ENCODE measurements at places on chromosomes 7 and 10.

GRCh38 chr7:55026086-55026790, 7.4 kb downstream of the EGFR start:
- DNase-seq: no peak

- DNase-seq: no peak
Measured at GRCh38 chr7:84877943-84878570, 308.8 kb downstream of the SEMA3D start.

DNA sequence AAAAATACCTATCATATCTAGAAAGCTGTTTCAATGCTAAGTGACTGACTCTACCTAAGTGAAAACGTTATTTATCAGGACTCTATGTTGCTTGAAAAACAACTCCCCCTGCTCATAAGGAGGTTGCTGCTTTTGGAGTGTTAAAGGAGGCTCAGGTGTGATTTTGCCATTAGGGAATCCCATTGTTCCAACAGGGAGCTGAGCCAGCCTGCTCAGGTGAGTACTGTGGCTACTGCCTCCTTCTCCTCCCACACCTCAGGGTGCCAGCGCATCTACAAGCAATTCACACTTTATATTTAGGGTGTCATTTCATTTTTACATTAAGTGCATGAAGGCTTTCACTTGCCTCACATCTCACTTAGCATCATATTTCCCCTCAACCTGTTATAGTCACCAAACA, 84.7 kb downstream of the SEM1 start:
- DNase-seq: no peak

- no peak for DNase-seq
Measured at GRCh38 chr7:29975561-29975960, 14.0 kb downstream of the SCRN1 start.

DNA sequence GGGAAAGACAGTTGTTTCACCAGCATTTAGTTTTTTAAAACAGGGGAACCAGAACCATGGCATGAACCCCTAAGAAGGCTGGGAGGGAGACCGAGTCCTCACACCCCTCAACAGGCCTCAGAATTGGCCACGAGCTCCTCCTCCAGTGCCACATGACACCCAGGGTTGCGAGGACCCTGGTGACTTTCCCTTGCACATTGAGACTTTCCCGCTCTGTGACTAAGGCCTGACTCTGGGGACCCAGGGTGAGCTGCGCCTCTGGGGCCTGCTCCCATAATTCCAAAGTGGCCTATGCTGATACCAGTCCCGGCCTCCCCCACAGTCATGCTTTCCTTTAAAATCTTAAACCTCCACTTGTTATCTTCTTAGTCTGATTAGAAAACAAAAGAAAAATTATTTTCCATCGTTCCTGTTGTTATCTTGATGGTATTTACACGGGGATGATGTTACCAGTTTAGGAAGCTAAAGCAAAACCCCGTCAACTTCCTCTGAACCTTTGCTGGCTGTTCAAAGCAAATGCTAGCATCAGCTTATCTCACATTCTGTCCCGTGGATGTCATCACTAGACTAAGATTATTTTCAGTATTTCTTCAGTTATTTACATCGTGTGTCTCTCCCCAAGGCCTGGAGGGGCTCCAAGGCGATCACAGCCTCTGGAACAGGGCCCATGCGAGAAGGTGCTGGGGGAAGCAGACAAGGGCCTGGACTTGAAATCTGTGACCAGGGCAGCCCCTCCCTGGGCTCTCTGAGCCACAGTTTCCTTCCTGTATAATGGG, 42.1 kb downstream of the FAM53B start:
- DNase-seq: no peak

DNA sequence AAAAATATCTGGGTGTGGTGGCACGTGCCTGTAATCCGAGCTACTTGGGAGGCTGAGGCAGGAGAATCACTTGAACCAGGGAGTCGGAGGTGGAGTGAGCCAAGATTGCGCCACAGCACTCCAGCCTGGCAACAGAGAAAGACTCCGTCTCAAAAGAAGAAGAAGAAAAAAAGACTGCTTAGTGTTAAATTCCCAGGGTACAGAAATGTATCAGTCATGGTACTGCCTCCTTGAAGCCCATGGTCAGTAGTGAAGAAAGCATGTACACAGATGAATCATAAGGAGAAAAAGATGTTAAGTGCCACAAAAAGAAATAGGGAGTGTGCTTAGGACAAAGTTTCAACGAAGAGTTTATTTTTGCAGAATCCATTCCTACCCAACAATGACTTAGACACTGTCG, 62.5 kb upstream of the KMT2E start:
- no peak for DNase-seq

GRCh38 chr10:116185199-116185867, 87.7 kb downstream of the GFRA1 start:
- DNase-seq: no peak

- DNase-seq: no peak
Measured at GRCh38 chr7:25965405-25966123, 186.4 kb upstream of the NFE2L3 start.

DNA sequence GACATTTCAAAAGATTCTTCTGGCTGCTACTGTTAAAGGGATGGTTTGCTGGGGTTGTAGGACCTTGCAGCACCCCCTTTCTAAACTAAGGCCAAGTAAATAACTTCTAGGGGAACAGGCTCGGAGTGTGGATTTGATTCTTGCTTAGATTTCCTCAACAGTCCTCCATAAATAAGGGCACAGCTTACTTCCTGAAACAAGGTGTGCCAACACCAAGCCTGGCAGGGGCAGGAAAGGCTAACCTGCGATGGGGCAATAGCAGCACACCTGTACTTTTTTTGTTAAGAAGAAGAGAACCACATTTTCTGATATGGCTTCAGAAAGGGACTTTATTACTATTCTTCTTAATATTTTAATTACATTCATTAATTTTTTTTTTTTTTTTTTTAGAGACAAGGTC, 121.9 kb downstream of the RNF216 start:
- DNase-seq: no peak

- no peak for DNase-seq
Measured at GRCh38 chr10:72802763-72803505, 90.6 kb upstream of the OIT3 start.

DNA sequence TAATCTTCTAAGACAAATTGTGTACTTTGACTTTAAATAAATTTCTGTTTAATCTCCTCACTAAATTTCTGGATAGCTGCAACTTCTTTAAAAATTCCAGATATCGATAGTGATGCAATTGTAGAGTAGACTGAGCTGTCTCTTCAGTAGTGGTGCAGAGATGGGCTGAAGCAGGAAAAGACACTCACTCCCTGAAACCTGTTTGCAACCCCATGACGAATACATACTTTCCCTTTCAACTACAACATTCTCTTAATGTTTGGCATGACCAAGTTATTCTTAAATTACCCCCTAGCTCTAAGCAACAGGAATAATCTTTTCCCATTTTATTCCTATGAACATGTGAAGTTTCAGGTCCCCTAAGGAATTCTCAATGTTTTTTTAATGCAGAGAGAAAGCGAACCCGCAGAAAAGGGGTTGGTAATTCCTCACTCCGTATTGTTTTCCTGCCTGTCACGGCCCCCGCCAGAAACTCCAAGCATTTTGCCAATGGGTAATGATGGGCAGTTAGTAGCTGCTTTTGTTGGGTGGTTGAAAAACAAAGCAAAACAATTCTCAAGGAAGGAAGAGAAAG, 1.3 kb downstream of the THSD7A start:
- no peak for DNase-seq

DNA sequence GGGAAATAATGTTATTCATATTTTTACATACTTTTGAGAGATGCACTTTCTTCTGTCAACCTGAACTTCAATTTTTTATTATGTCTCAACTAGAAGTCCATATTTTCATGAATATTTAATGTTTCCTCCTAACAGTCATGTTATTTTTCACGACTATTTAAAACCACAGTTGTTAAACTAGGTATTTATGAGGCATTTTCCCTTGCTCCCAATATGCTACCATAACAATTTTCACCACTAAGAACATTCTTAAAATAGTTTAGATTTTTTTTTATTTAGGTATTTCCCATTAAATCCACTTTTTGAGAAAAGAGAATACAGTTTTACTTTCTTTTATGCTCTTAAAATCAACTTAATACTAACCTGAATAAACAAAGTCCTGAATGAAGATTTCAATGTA, 89.4 kb downstream of the JAZF1 start:
- DNase-seq: no peak

GRCh38 chr10:50622706-50623662, 772 bp downstream of the SGMS1 start:
- DNase-seq: peak; percentile 58

DNA sequence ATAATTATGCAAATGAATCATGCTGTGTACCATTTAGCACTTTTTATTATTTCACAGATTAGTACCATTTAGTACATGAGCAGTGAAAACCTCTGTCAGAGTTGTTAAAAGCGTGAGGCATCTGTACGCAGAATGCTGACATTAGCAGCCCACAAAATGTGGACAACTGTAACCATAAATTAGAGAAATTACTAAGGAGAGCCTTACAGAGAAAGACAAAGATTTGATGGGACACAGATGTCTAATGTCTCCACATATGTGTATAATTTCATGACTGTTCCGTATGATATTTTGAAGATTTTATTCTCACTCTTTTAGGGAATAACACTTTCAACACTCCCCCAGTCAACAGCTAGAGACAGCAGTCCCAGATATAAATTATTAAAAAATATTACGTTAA, 414.0 kb upstream of the ANKRD30A start:
- no peak for DNase-seq

GRCh38 chr10:99834410-99834809, 52.0 kb downstream of the ABCC2 start:
- no peak for DNase-seq

- no peak for DNase-seq
Measured at GRCh38 chr10:103617602-103618385, 124.3 kb downstream of the NEURL1 start.

DNA sequence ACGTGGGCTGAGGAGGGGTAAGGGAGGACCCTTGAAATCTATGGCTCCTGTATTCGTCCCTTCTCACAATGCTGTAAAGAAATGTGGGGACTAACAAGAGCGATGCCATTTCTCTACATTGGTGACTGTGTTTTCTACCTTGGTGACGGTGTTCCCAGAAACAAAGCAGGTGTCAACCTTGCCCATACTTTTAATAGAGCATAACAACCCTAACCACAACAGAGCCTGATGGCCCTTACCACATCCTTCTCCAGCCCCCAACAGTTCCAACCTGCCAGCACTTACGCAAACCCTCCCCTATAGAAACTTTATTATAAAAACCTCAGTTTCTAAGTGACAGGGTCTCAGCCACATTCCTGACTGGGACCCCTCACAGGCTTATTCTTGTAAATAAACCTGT, 28.2 kb upstream of the ADCYAP1R1 start:
- DNase-seq: no peak

DNA sequence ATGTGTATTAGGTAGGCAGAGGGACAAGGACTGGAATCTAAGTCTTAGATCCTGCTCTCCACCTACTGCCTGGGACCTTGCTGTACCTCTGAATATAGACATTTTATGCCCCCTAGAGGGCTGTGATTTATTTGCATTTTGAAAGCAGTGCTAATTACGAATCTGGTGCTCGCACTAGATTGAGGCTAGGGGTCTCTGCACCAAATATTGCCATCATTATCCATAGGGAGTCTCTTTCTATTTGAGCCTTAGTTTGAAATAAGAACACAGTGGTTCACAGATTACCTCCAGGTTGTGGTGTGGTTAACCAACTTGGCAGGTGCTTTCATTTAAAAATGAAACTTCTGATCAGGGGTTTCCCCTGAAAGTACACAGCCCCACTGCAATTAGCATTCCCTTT, 41.8 kb downstream of the CNNM1 start:
- DNase-seq: no peak

- DNase-seq: no peak
Measured at GRCh38 chr7:35038354-35038753, 1.1 kb upstream of the DPY19L1 start.

DNA sequence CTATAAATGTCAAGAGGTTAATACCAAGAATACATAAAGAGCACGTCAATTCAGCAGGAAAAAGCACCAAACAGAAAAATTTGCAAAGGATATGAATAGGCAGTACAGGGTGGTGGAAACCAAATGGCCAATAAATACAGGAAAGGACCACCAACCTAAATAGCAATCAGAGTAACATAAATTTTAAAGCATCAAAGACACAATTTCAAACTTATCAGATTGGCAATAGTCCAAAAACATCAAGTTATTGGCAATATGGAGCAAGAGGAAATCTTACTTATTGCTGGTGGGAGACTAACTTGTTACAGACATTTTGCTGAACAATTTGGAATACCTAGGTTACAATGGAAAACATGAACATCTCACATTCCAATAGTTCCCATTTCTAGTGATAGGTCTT, 24.1 kb downstream of the SYPL1 start:
- DNase-seq: no peak
